ENCODE measurements at places on chromosomes 2 and 18.
A peak's percentile ranks its signal among the peaks of the same experiment; 100 is the strongest.

DNA sequence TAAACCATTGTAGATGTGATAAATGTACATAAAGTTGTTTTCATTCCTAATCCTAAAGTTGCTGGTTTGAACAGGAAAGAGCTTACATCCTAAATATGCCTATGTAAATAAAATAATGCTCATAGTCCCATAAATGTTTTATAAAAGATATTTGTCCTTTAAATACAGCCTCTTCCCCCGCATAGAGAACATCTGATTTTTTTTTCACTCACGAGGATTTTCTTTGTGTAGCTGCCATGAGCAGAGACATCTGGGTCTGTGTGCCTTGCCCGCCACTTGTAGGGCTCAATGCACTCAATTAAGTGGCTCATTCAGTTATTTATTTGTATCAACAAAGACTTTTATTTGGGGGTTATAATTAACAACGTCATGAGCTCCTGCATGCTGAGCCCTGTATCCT, 72.8 kb downstream of the SOWAHC start:
- no peak for DNase-seq

DNA sequence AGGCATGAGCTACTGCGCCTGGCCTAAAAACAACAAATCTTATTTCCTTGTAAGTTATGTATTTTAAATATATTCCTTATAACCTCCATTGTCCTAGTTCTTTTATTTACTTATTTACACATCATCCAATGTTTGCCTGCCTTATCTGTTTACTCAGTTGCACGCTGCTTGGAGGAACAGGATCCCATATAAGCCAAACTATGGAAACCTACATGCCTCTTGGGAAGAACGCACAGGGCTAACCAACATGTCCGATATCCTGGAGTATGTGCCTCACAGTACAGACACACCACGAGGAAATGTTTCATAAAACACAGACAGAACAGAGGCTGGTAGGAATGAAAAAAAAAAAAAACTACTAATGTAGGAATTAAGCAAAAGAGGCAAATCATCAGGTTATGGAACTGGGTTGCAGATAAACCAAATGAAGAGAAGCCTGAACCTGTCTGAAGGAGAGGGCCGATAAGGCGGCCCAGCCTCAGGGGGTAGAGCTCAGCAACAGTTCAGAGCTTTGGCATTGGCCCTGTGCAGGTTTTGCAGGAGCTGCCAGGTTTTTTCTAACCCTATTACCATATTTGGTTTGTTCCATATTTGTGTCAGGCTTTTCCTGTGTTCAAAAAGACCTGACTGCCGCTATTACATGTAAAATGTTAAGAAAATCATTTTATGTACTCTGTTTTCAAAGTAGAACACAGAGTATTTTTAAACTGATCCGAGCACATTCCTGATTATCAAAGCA, 19.9 kb upstream of the SP3 start:
- DNase-seq = no peak

GRCh38 chr2:169765523-169765922, 31.9 kb downstream of the KLHL23 start:
- no peak for DNase-seq

- no peak for DNase-seq
These were observed 39.7 kb upstream of the RAPH1 start for GRCh38 chr2:203574824-203575223.

DNA sequence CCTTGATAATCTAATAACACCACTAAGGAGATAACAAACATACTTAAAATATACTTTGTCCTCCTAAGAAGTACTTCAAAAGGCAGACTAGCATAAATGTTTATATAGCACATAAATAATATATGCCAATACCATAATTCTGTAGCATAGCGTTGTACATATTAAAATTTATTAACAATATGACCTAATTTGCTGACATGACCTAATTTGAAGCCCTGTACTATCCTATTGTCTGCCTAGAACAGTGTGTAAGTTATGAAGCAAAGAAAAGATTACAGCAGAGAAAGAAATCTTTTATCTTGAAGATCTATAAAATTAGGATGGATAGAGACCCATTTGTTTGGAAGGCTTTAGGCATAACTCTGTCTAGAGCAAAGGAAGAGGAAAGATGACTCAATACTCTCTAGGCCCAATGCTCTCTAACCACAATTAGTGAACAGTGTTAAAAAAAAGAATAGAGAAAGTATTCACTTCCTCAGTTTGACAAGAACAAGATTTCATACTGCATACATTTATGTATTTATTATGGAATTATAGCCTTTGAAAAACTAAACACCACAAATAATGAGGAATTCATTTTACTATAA, 231.3 kb downstream of the ZRANB3 start:
- no peak for DNase-seq

DNA sequence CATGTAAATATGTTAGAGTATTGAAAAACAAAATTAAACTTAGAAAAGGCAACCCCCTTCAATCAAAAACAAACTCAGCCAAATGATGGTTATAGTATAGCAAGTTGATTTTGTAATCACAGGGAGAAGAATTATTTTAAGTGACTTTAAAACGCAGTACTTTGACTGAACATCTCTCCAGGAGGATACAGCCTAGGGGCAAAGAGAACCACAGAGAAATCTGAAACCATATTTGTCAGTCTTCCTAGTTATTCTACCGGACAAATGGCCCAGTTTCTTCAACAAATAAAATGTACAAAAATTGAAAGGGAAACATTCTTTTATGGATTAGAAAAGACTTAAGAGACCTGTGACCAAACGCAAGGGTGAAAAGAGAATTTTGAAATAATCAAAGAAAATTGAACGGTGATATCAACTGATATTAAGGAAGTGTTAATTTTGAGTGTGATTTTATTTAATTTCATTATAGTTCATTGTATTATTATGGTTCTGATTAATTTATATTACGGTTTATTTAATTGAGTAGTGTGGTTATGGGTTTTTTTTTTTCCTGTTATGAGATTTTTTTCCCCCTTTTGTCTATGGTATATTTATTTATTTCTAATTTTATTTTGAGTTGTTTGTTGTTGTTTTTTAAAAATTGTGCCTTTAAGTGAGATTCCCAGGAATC, 75.3 kb downstream of the HNRNPLL start:
- DNase-seq = no peak

GRCh38 chr18:34153711-34154110, 71.0 kb downstream of the NOL4 start:
- DNase-seq = no peak

GRCh38 chr2:134083548-134083947, 170.3 kb upstream of the MGAT5 start:
- DNase-seq = no peak

- no peak for DNase-seq
These were observed 27.9 kb downstream of the SETBP1 start for GRCh38 chr18:44708451-44709083.

- DNase-seq = no peak
These were observed 161.7 kb downstream of the RND3 start for GRCh38 chr2:150325656-150326314.

DNA sequence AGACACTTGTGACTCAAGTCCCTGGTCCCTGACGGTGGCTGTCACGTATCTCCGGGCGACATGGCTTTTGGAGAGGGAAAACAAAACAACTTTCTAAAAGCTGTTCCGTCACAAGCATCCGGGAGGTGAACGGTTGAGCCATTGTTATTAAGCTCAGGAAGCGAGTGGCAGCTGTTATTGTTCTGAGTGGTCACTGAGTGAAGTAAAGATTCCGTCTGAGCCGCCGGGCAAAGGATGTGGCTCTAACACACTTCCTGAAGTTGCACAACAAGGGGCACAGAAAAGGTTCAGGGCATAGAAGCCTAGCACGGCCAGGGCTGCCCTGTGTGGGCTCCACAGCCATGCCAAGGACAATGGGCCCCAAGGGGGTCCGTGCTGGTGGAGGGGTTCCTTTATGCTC, 24.3 kb downstream of the INPP5D start:
- DNase-seq = no peak

DNA sequence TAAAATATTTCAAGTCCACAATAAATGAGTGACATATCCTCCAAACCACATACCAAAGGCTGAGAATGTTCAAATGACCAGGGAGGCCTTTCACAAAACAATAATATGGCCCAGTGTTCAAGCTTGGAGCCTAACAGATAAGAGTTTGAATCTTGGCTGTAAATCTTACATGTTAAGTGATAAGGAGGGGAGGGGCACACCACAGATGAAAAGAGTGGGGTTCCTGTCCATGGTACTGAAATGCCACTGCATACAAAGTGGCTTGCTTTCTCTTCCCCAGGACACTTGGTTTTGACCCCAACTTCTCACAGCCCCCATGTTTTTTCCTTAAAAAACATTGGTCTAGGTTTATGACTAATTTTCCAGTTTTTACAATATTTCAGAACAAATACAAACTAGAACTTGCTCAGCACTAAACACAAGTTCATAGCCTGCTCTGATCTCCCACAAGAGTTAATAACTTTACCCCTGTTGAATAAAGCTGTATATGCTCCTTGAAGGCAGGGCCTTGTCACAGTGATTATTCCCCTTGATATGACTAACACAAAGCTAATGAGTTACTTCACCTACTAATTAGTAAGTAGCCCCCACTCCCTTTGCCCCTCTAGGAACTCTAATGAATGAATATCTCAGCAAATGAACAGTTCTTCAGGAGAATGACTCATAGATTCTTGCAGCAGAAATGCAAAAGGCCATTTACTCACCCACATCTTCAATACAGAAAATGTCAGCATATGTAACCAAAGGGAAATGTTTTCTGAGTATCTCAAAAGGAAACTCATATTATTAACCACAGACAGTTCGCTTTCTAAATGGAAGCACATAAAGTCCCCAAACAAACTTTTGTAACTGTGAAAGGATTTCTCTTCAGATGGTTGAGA, 142.2 kb downstream of the SATB2 start:
- DNase-seq = no peak

GRCh38 chr2:127618551-127619202, 27.3 kb upstream of the GPR17 start:
- DNase-seq = no peak

DNA sequence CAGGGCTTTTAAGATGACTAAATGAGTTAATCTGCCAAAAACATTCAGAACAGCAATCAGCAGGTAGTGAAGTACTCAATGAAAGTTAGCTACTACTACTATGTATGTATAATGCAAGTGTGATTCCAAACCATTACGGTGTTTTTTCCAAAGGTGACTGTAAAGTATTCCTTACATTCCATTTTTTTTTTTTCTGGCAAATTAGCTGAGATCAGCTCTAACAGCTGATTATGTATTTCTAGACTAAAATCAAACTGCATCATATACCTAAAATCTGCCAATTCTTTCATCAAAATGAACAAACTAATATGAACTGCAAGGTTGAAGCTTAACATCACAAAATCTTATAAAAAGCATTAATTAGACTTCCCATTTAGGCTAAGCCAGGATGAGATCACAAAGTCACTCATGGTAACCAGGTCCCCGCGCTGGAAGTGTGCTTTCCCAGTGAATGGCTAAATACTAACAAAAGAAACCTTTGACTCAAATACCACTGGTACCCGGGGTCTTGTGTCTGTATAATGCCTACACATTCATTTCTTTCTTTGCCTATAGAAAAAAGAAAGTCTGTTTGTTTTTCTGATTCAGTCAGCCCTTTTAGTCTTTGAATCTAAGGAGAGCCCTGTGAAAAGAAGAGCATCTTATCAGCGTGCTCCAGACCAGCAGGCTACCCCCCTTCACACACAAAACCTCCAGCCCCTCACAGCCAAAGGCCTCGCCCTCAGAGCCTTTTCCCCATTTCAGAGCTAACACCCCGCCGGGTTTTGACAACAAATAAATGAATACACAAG, 88.3 kb downstream of the RBMS1 start:
- no peak for DNase-seq

GRCh38 chr2:167198576-167198975, 310.3 kb downstream of the XIRP2 start:
- no peak for DNase-seq

GRCh38 chr2:5021136-5021535, 671.0 kb upstream of the SOX11 start:
- DNase-seq = no peak

- DNase-seq = no peak
These were observed 9.4 kb upstream of the COLEC11 start for GRCh38 chr2:3585261-3586109.

GRCh38 chr18:48990481-48991318, 39.9 kb upstream of the SMAD7 start:
- peak; percentile 67 for DNase-seq

DNA sequence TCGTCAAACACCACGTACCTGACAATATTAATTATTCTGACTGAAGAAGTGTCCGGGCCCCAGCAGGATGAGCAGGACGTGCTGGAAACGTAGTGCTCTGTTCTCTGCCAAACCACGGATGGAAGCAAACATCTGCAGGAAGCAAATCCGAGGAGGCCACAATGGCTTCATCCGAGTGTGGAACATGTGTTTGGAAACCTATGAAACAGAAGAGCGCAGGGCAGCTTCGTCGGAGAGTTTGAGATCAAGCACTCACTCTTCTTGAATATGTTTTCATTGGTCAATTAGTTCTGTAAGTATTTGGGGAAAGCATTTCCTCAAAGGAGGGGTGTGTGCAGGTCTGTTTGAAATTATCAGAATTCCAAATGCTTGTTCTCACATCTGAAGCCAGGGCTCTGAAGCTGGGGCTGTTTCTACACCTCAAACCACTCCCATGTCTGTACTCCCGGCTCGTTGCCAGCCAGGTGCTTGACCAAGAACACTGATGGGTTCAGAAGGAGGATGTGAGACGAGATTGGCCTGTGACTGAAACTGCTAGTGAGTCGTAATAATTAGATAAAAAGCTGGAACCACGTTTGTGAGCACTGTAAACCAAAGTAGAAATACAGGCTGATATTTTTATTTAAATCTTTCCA, 356.6 kb upstream of the SALL3 start:
- no peak for DNase-seq

GRCh38 chr18:35311496-35311895, 21.5 kb upstream of the ZSCAN30 start:
- peak; percentile 48 for DNase-seq

- DNase-seq = no peak
These were observed 3.5 kb downstream of the ADCYAP1 start for GRCh38 chr18:907885-908757.

- DNase-seq = no peak
These were observed 420 bp downstream of the PIGN start for GRCh38 chr18:62186499-62186773.

DNA sequence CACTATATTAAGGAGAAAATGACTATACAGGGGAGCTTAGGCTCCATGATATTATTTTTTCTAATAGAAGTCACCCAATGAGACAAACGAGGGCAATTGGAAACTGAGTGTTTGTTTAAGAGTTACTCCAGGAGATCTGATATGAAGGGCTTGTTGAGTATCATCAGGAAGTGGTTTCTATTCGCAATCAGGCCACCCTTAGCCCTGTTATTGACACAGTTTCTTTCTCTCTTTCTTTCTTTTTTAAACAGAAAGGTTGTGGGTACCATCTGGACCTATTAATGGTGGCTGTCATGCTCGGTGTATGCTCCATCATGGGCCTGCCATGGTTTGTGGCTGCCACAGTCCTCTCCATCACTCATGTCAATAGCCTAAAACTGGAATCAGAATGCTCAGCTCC, 117.3 kb downstream of the DPP4 start:
- no peak for DNase-seq

All from HS-27A (cell line).